Motor neuron (in vitro differentiated cells): ENCODE measurements at places on chromosomes 2 and 18.

GRCh38 chr18:36759167-36759776, 69.5 kb downstream of the TPGS2 start:
- no peak for ATAC-seq

GRCh38 chr2:132618734-132619133, 51.3 kb downstream of the LYPD1 start:
- ATAC-seq: no peak

DNA sequence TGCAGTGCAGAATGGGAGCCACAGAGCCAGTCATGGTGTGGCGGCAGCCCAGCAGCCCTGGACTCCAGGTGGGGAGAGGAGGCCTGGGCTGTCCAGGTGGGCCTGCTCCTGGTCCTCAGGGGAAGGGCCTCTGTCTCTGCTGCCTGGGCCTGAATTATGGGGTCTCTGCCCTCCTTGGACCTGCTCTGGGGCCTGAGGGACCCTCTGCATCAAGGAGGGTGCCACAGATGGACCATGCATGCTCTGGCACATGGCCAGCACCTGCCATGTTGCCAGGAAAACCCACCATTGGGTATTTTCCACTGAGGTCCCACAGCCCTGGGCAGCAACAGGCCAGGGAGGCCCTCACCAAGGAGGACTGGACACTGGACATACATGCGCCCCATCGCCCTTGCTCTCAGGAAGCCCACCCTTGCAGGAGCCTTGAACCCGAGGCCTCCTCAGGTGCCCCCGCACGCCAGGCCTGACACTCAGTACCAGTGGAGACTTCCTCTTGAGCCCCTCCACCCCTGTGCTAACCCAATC, 107.1 kb downstream of the NDUFA10 start:
- no peak for ATAC-seq

GRCh38 chr18:55731594-55732042, 143.6 kb upstream of the TCF4 start:
- no peak for ATAC-seq

DNA sequence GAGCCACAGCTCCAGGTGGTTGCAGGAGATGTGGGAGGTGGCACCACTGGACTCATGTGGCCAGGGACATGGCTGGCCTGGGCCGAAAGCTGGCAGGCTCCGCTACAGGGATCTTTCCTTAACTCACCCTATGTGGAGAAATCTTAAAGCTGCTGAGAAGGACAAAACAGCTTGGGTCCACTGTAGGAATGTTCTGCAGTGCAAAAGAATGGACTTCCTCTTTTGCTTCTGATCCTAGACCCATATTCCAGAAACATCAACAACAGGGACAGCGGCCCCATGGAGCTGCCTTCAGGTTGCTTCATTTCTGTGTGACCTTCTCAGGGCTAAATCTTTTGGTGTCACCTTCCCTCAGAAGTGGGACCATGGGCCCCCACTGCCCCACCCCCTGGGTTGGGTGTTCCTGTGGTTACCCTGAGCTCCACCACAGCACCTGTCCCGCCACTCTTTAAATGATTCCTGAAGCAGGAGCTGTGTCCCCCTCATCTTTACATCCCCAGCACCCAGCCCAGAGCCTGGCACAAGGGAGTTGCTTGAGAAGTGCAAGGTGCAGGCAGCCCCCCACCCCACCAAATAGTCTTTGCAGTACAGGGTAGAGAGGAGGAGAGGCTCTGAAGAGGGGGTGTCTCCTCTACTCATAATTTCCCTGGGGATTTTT, 205.8 kb downstream of the ZBTB7C start:
- ATAC-seq: no peak

GRCh38 chr2:56587456-56587855, 403.7 kb downstream of the CCDC85A start:
- ATAC-seq: no peak

DNA sequence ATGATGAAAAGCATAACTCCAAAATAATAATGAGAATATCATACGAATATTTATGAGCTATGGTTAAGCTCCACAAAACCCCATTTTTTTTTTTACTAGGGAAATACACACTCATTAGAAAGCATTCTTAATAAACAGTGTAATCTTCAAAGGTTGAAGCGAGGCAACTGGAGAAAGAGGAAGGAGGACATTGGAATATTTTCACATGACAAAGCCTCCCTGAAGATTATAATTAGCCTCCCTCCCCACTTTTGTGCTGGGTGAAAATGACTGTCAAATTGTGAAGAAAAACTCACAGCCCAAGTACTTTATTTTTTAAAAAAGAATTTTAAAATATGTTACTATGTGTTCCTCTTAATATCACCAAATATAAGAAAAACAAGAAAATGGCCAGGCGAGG, 64.1 kb upstream of the NFU1 start:
- no peak for ATAC-seq
